Cortex of kidney (tissue), 1 donor: ENCODE measurements at places on chromosomes 7 and 10.

GRCh38 chr7:142882338-142882678 is 3.2 kb downstream of the TRPV6 start:
- DNase-seq, result no peak

DNA sequence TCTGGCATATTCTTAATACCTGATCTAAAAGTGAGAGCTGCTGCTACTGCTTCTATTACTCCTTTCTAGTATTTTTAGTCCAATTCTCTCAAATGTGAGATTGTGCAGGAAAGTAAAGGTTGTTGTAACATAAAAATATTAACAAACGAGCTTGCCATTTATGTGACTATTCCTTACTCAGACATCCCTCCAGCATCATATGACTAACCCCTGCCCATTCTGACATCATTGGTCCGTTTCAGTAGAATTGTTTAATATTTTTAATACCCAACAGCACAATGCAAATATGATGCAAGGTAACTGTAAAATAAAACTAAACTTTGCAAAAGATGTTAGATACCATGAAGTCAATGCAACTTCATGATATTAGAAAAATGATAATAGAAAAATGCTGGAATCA is 83.6 kb downstream of the CFAP58 start:
- no peak for DNase-seq

DNA sequence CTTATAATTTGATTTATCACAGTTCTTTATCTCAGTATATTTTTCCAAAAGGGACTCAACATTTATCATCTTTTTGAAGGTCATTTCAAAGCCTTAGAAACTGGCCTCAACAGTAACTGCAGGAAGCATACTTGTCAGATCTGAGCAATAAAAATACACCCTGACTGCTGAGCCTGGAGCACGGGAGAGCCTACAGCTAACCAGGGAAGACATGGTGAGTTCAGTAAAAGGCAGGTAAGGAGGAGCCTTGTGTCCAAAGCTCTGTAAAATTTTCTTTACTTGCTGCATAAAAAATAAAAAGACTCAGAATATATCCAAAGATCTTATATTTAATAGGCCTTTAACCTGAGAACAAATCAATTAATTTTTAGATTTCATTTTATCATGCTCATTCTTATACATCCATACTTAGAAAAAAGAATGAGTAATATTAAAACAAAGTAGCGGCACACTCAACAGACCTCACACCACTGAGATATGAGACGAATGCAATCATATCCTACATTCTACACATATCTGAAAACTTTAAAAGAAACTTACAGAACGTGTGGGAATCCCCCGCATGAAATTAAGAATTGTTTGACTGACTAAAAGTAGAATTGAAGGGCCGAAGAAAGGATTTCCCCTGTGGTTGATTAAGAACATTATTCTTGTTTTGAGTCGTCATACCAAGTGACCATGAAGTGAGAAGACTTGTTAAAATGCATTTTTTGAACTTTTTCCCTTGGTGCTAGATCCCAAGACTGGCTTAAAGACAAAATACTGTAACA is 296.4 kb upstream of the MKLN1 start:
- no peak for DNase-seq

- DNase-seq, result no peak
These were observed 30.7 kb upstream of the ZNF92 start for GRCh38 chr7:65342723-65343629.

GRCh38 chr7:100942045-100942774 is 7.1 kb upstream of the MUC3A start:
- DNase-seq, result no peak

GRCh38 chr10:120987359-120987758 is 136.2 kb downstream of the WDR11 start:
- DNase-seq, result no peak

DNA sequence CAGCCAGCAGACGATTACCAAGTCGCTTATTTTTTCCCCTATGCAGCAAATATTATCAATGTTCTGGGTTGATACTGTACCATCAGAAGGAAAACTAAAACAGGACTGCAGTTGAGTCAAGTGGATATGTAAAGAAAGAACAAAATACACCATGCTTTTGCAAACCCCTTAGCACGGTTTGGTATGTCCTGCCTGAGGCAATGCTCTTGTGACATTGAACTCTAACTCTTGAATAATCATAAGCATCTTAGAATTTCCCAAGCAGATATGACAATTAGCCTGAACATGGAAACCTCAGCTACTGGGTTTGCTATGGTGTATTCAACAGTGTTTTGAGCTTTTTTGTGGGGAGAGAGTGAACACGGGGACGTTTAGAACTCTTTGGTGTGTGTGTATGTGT is 107.4 kb downstream of the ETV1 start:
- no peak for DNase-seq

DNA sequence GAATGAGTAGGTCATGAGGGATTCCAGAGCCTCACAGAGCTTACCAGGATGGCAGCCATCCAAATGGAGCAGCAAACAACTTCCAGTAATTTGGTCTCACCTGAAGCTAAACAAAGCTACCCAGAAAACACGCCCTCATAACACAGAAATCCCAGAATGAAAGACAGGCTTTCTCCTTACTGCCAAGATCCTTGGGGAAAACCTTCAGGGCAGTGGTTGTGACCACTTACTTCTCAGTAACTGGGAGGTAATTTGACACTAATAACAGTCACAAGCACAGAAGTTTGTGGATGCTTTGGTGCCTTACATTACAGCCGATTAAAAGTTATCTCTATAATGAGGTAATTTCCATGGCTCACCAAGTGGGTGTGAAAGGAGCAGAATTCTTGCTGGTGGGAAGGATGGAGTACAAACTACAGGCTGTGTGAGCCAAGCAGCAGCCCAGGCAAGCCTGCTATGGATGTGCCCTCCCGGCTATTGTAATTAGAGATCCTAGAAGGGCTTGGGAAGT is 10.4 kb downstream of the WDR91 start:
- no peak for DNase-seq

DNA sequence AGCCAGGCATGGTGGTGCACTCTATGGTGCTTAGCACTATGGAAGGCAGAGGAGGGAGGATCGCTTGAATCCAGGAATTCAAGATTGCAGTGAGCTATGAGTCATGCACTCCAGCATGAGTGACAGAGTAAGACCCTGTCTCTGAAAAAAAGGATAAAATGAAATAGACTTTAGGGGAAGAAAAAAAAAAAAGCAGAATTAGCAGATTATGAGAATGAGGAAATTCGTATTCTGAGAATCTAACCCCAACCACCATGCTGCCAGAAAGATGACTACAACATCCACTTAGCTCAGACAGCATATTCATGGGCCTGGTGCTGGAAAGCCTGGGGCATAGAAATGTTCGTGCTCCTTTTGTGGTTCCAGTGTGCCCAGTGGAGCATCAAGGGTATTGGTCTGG is 63.3 kb downstream of the TMEM26 start:
- DNase-seq, result no peak

- DNase-seq, result no peak
These were observed 23.3 kb upstream of the ASCC1 start for GRCh38 chr10:72239409-72239808.
